ENCODE measurements at places on chromosomes 13 and 19.

DNA sequence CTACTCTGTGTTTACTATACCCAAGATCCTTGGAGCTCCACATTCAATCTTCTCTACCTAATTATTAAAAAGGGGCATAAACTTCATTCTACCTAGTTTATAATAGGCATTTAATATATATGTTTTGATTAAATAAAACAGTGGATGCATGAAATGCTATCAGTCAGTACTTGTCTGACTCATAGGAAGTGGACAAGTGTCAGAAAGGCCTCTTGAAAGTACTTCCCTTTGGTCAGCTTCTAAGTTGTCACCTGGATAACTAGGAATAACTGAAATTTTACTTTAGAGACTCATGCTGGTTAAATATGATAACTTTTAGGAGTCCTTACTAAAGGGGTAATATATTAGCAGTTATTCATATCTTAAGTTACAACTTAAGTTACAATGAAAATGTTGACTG, 329.8 kb downstream of the KLF5 start:
- DNase-seq: no peak

DNA sequence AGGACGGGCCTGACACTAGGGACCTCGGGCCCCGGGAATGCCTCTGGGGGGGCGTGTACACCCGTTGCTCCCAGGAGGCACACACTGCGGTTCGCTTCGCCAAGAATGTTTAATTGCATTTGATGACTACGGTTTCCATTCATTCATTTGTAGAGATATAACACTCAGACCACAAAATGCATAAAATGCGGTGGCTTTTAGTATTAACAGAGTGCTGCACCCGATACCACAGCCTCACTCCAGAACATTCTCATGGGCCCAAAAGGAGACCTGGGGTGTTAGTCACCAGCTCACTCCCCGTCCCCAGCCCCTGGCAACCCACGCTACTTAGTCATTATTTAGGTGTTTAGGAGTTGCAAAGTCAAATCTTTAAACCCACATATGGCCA, 21.8 kb downstream of the HCN2 start:
- DNase-seq: no peak

GRCh38 chr13:75986818-75987217, 350.7 kb downstream of the LMO7 start:
- DNase-seq: no peak

DNA sequence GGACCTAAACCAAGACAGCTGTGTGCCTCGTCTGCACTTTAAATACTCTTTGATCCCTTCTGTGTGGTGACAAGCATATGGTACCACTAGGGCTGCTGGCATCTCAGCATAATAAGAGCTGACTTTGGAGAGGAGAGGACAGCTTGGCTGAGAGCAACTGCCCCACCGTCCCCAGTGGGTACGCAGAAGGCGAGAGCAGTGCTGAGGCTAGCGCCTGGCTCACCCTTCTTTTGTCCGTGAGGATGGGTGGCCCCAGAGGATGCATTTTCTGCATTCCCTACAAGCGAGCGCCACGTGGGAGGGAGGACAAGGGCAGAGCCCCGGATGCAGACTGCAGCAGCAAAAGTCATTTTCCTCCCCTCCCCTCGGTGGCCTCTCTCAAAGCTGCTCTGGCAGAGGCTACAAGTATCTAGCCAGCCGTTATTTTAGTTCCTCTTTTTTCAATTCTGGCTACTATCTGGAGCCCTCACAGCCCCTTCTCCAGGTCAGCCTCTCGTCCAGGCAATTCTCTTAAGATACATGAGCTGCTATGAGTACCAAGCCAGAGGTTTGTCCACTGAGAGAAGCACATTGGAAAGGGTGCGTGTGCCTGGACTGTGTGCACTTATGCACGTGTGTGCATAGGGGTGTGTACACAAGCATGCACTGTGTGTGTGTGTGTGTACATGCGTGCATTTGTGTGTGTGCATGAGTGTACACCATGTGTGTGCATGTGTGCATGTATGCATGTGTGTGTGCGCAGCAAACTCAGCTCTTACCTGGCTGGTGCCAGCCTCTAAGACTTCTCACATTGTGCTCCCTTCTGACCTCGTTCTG, 51.3 kb downstream of the RAB20 start:
- DNase-seq: peak; percentile 52

DNA sequence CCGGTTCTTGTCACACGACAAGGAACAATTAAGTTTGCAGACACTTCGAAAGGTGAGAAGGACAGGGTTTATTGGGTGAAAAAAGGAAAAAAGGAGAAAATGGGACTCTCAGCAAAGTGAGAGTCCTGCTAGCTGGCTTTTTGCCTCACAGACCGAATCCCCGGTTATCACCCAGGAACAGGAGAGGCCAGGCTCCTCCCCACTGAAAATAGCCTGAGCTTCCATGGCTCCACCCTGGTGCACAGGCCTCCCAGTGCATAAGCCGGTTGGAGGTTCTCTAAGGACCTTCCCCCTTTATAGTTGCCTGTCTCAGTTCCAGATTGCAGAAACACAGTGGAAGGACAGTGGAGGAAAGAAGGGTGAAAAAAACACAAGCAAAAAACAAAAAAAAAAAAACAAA, 571.7 kb downstream of the KCTD12 start:
- DNase-seq: no peak

- DNase-seq: no peak
Observed at GRCh38 chr13:27810461-27810860, 18.2 kb downstream of the GSX1 start.

GRCh38 chr13:98468361-98468760, 108.5 kb downstream of the STK24 start:
- DNase-seq: no peak

DNA sequence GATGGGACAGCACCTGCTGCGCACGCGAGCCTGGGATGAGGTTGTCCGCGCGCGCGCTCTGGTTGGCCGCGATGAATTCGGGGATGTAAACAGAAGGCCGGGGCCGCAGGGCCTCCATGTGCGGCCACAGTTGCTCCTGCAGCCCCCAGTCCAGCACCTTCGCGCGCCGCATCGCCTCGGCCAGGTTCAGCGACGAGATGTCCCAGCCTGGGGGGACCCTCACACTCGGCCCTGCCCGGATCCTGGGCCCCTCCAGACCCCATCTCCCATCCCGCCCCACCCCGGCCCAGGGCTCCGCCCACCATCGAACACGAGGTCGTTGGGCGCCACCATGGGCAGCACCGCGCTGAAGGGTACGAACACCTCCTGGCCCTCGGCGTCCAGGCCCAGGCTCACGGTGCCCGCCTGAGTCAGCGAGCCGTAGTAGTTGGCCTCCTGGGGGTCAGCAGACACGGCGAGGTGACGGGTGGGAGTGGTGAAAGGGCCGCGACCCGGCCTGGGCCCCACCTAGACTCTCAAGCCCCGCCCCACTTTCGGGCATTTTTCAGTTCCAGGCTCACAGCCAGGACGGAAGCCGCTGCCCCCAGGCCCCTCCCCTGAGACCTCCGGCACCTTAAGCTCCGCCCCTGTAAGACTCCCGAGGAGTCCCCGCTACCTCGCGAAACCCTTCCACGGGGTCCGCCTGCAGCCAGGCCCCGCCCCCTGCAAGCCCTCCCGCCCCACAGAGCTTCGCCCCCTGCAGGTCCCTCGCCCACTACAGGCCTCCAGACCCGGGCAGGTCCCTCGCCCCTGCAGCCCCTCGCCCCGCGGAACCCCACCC, 1.1 kb downstream of the ISYNA1 start:
- no peak for DNase-seq

DNA sequence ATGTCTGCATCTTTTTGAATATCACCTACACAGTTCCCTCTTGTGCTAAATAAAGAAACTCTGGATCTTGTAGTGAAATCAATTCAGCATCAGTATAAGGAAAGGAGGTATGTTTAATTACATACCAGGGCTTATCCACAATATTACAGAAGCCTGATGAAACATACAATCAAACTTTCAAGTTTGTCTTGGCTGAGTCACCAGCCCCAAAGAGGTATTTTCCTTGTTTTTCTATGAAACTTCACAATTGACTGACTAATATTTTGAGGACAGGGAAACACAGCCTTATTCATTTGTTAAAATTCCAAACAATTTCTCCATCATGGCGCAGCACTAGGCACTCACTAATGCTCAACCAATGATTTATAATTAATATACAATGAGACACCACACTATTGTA, 952.4 kb downstream of the PCDH17 start:
- DNase-seq: no peak

GRCh38 chr19:9584073-9584833, at the start of gene ZNF121:
ZNF121 (minus strand) TSS chr19:9584504; CDS start chr19:9568097, 16,407 bp downstream.
- DNase-seq: peak; percentile 83

All from NCI-H524 treated with DMSO at 0.1 percent for 48 hours (cell line).